ENCODE measurements at places on chromosomes 6 and 20.
A peak's percentile ranks its signal among the peaks of the same experiment; 100 is the strongest.

- no peak for DNase-seq
These were observed 94.1 kb downstream of the CDH22 start for GRCh38 chr20:46213946-46214823.

DNA sequence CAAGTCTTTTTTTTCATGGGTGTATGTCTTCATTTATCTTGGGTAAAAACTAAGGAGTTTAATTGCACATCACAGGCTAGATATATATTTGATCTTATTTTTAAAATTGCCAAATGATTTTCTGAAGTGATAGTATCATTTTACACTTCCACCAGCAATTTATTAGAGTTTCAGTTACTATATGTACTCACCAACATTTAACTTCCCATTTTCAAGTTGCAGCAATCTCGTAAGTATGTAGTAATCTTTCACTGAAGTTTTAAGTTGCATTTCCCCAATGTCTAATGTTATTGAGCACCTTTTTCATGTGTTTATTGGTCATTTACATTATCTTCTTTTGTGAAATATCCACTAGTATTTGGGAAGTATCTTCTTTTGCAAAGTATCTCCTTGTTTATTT is 277.4 kb upstream of the CNR1 start:
- peak; percentile 63 for DNase-seq

GRCh38 chr20:63466250-63466825 is 6.1 kb downstream of the KCNQ2 start:
- no peak for DNase-seq

GRCh38 chr6:153312634-153313033 is 181.6 kb upstream of the RGS17 start:
- peak; percentile 65 for DNase-seq

DNA sequence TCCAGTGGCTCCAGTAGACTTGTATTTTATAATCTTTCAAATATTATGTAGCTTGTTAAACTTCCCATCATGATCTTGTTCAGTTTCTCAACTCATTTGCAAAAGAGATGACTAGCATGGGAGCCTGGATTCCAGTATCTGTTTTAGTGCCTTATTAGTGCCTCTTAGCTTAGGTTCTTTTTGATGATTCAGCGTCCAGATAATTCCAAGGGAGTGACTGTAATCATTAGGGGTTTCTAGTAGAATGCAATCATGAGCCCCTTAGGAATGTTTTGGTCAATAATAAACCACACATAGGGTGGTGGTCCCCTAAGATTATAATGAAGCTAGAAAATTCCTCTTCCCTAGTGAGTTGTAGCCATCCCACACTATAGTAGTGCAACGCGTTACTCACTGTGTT is 7.0 kb downstream of the CD2AP start:
- DNase-seq, result no peak

GRCh38 chr6:75217193-75217592 is 11.3 kb upstream of the COL12A1 start:
- DNase-seq, result peak; percentile 87

DNA sequence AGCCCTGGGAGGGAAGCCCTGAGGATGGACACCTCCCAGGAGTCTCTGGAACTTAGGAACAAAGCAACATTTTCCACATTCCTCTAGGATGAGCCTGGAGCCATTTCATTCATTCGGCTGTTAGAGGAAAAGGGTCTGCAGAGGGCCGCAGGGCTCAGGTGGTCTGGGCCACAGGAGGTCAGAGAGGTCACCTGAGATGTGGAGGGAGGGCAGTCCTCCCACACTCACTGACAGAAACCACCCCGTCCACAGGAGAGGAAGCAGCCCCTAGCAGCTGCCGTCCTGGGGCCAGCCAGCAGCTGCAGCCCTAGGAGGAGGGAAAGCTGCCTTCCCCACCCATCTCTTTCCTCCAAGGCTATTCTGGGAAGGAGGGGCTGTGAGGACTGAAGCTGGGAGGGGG is 207.0 kb downstream of the CDC5L start:
- DNase-seq, result no peak
